GM12864 (cell line): ENCODE measurements at places on chromosomes 3 and 15.

- DNase-seq: no peak
Measured at GRCh38 chr3:138944929-138945708, 1.8 kb downstream of the FOXL2 start.

GRCh38 chr3:45515999-45516725 lies 78.4 kb upstream of the LIMD1 start:
- no peak for DNase-seq

GRCh38 chr3:152581951-152582350 lies 253.0 kb upstream of the P2RY1 start:
- DNase-seq: no peak

- no peak for DNase-seq
Measured at GRCh38 chr3:127013758-127014535, 31.0 kb downstream of the PLXNA1 start.

DNA sequence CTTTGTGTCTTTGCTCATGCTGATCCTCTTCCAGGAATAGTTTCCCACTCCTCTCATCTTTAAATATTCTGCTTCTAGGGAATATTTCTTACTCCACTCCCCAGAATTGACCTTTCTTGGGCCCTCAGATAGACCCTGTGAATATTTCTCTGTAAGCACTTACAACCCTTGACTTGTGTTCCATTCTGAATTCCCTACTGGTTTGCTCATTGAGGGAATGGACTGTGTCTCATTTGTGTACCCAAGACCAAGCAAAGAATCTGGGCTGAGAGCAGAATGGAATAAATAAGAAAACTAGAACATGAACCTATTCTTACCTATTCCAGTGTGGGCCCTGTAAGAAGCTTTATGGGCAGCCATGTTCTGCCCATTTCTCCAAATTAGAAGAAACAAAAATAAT lies 72.7 kb upstream of the TSPAN3 start:
- DNase-seq: no peak

DNA sequence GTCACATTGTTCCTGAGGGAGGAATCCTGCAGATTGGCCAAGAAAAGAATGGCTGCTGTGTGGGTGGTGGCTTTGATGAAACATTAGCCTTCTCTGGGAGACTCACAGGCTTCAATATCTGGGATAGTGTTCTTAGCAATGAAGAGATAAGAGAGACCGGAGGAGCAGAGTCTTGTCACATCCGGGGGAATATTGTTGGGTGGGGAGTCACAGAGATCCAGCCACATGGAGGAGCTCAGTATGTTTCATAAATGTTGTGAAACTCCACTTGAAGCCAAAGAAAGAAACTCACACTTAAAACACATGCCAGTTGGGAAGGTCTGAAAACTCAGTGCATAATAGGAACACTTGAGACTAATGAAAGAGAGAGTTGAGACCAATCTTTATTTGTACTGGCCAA lies 6.1 kb downstream of the PTX3 start:
- no peak for DNase-seq

- DNase-seq: no peak
Measured at GRCh38 chr15:27353856-27354255, 382.9 kb downstream of the GABRG3 start.

GRCh38 chr15:48974882-48975281 lies 11.2 kb upstream of the SHC4 start:
- no peak for DNase-seq

- DNase-seq: no peak
Measured at GRCh38 chr3:15660055-15660935, 58.8 kb downstream of the BTD start.

DNA sequence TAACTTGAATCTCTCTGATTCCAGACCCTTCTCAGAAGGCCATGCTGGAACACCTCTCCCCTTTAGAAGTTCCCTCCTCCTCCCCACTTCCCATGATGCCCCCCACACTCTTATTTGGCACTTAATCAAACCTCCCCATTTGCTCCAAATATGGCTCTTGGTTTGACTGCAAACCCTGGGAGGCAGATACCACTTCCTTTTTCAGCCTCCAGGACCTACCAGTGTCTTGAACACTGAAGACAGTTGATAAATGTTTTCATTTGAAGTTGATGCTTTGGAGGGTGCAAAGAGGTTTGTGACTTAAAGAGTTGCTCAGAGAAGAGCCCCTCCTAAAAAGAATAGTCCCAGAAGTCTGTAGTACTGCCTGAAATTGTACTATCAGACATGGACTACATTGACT lies 61.5 kb downstream of the SEMA5B start:
- DNase-seq: no peak

GRCh38 chr15:85116494-85116893 lies 134.8 kb downstream of the PDE8A start:
- no peak for DNase-seq

- DNase-seq: no peak
Measured at GRCh38 chr15:41401904-41402267, 410 bp downstream of the NDUFAF1 start.

DNA sequence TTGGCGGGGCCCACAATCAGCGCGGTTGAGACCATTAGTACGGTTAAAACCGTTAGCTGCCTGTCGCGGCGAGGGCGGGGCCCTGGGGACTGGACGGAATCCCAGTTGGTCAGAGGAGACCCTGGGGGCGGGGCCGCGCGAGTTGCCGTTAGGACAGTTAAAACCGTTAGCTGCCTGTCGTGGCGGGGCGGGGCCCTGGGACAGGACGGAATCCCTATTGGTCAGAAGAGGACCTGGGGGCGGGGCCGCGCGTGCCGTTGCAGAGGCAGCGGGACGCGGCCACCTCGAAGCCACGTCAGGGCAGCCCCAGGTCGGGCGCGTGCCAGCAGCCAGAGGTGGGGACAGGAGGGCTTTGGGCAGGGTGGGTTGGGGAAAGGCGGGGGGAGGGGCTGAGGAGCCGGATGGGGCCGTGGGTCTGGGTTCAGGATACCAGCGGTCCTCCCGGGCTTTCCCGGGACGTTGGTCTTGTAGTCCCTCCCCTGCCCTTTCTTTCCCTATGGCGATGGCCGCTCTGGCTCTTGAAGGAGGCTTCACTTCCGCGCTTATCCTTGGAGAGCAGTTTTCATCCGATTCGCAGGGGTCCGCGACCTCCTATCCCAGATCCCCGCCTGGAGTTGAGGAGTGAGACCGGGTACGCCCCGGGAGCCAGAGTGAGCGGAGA lies 28.0 kb downstream of the KLHDC8B start:
- no peak for DNase-seq

- no peak for DNase-seq
Measured at GRCh38 chr3:46184469-46184868, 23.6 kb downstream of the CCR1 start.
